Stimulated activated CD8-positive, alpha-beta memory T cell treated with anti-CD3 and anti-CD28 coated beads, Interleukin-4, amount 100 ng/mL, for 1 hour (primary cell): ENCODE measurements at places on chromosomes 1 and 21.

- DNase-seq = no peak
Measured at GRCh38 chr1:100358210-100358609, 5.9 kb downstream of the CDC14A start.

GRCh38 chr1:198879711-198880306 lies 241.0 kb downstream of the PTPRC start:
- DNase-seq = no peak

GRCh38 chr1:2326524-2326923 lies 64.8 kb downstream of the MORN1 start:
- DNase-seq = no peak

- no peak for DNase-seq
Measured at GRCh38 chr1:187326557-187326956, 497.8 kb downstream of the PLA2G4A start.

GRCh38 chr1:228510101-228510802 lies 23.1 kb downstream of the RNF187 start:
- no peak for DNase-seq

DNA sequence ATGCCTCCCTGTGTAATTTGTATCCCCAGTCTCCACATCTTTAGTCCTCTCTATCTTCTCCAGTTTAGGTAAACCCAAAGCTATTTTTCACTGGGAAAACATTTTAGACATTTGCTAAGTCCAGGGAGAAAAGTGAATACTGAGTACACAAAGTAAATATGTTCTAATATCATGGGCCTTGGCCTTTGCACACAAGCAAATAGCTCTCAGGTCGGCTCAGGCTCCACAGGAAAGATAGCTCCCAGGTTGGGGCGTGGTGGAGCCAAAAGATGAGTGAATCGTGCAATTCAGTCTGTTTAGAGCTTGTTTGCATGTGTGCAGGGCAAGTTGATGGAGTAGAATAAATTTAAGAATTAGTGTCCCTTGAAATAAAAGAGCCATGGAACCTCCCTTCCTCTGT lies 7.9 kb downstream of the RGSL1 start:
- no peak for DNase-seq

DNA sequence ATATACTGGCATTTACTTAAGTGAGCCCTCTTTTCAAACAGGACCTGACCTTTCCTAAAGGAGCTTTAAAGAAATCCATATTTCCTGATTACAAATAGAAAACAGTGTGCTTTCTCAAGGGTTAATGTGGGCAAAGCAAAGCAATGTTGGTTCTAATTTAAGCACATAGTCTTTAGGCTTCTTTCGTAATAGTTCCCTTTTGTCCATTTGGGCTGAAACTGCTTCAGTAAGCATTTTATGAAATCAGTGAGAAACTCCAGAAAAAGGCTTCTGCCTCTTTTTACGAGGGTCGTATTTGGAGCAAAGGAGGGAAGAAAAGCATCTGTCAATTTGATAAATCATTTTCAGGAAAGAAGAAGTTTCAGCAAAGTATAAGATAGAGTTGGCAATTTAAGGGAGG lies 331.2 kb downstream of the KIF26B start:
- DNase-seq = no peak

GRCh38 chr1:61132176-61132638 lies 49.8 kb downstream of the NFIA start:
- no peak for DNase-seq

DNA sequence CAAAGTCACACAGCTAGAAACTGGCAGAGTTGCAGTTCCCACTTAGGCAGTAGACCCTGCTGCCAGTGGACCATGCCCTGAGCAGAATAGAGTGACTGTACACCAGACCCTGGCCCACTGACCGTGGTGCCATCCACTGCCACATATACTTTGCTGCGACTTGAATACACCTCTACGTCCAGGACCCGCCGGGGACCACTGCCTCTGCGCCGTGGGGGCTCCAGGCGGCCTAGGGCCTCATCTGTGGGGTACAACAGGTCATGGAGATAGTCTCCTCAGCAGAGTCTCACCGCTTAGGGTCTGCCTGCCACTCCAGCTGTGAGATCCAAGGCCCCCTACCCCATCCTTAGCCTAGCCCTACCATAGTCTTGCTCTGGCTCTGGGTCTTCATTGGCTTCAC lies 1.6 kb downstream of the POMGNT1 start:
- DNase-seq = no peak

DNA sequence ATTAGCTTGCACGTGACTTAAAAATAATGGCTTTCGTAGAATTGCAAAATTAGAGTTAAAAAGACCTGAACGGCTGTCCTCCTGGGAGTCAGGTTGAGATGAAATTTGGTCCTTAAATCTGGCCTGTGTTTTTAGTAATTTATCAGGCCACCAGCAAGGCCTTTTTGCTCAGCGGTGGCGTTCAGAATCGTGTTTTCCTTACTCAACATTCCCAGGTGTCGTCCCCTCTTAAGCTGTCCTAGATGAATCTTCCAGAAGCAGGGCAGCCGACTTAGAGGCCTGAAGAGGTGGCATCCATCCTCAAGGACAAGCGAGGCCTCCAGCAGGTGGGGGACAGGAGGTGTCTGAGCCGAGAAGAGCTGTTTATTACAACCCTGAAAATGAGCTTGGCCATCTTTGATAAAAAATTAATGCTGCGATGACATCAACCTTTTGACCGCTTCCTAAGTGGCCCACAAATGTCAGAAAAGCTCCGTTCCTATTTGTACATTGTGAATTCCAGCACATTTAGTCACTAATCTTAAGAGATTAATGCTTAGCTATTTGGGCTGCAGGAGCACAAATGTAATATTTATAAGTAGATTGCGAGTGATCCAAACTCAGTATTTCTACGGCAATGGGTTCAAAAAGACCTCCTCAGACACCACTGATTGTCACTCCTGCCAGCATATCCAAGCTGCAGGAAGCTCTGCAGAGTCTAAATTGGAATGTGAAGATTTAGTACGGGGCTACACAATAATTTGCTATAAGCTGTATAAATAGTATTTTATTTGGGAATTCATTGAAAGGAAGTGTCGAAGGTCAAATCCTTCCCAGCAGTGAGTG lies 344.1 kb upstream of the VAMP3 start:
- no peak for DNase-seq

DNA sequence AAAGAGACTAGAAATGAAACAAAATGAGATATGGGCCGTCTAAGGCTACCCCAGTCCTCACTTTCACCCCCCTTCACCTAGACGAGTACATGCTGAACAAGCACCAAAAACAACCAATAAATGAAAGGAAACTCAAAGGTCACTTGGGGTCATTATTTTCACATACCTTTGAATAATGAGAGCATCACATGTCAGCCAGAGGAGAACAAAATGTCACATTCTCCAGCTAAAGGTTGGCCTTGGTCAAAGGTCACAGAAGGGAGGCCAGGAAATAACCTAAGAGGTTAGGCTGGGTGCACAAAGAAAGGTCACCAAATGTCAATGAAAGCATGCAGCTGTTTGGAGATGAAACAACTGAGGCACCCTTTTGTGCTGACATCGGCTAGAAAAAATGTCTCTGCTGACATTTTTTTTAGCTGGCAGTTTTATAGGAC lies 288.7 kb upstream of the USP25 start:
- no peak for DNase-seq

GRCh38 chr1:244137725-244138124 lies 86.6 kb downstream of the ZBTB18 start:
- no peak for DNase-seq

DNA sequence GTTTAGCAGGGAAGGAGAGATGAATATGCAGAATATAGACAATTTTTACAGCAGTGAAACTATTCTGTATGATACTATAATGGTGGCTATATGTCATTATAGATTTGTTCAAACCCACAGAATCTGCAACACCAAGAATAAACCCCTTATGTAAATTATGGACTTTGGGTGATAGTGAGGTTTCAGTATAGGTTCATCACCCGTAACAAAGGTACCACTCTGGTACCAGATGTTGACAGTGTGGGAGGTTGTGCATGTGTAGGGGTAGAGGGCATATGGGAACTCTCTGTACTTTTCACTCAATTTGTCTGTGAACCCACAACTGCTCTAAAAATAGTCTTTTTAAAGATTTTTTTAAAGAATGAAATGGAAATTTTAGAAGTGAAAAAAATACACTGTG lies 29.9 kb upstream of the PRDX6 start:
- no peak for DNase-seq

DNA sequence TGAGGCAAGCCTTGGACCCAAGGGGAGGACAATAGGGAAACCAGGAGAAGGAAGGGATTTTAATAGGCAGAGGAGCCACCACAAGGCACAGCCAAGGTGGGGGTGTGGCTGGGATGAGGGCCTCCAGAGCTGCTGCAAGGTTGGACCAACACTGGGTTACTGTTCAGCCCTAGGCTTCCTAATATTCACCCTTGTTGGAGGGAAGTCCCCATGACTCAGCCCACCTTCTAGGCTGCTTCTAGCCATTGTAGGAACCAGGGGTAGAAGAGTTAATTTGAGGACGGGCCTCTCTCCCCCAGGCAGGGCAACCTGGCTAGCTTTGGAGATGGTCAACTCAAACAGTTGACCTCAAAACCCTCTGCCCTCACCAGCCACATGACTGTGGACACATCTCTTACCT lies 59.5 kb downstream of the KCNN3 start:
- DNase-seq = no peak

- no peak for DNase-seq
Measured at GRCh38 chr1:27574001-27574781, 29.8 kb downstream of the AHDC1 start.

- no peak for DNase-seq
Measured at GRCh38 chr21:44695184-44695583, 1.8 kb upstream of the KRTAP10-12 start.

DNA sequence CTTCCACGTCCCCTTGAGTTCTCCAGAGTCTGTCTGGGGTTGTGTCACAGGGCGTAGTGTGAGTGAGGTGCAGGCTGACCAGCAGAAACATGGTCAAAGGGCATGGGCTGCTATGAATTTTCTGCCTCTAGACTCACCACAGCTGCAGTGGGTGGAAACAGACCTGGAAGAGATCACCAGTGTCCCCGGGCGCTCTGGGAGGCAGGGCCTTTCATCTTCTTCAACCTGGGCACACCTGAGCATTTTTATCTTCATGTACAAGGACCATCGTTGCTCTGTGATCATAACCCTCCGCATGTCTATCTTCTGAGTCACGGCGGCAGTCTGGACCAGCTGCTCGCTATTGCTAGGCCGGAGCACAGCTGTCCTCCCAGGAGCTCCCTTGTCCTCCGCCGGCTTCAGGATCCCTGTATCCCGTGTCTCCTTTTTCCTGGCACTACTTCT lies 29.6 kb downstream of the DEGS1 start:
- DNase-seq = no peak

DNA sequence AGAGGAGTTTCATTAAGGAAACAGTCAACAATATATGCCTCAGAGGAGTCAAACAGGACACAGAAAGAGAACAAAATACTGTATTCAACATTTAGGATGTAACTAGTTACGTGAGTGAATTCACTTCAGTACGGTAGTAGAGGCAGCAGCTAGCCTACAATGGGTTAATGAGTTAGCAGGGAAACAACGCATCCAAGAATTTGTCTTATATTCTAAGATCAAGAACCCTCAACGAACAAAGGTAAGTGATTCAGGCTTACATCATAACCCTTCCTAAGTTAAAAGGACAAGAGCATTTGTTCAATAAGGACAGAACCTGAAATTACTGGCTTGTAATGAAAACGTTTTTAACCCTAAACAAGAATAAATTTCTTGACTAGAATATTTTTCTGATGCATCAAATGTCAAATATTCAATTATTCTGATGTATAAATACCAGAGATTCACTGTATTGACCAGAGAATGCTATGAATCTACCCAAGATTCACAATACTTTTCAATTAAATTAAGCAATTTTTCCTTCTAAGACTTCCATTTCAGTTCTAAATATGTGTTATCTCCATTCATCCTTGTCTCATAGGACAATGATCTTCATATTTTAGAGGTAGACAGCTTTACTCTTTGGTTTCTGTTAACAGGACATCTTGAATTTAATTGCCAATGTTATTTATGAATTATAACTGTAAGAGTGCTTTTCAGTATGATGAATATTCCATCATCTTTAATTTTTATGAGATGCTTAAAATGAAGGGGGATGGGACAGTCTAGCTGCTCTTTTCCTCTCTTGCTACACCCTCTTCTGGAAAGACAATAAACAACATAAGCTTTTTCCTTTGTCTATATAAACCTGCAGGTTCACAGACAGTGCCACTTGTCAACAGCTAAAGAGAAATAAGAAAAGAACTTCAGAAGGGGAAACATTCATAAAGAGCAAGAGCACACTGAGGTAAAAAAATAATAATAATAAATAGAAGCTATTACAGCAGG lies 209.5 kb downstream of the SMYD3 start:
- DNase-seq = no peak

- no peak for DNase-seq
Measured at GRCh38 chr1:243394601-243395464, 139.0 kb downstream of the SDCCAG8 start.

GRCh38 chr1:210098356-210098755 lies 134.2 kb upstream of the SERTAD4 start:
- no peak for DNase-seq

DNA sequence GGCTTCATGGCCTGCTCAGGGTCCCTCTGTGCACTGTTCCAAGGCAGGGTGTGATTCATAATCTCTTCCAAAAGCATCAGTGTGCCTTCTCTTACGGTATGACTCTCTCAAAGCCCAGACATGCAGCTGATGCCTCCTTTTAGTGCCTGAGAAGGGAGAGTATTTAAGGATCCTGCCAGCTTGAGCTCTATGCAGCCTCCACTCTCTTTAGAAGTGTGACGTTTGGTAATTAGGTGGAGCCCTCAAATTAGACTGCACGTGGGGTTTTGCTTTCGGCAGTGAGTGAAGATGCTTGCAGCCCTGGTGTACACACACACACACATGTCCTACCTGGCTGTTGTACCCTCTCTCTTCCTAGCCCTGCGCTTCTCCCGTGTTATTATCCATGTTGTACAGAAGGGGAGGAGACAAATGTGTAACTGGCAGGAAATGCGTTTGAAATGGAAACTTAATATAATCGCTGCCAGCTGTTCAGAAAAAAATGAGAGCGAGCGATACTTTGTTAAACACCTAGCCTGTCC lies 2.6 kb upstream of the C1orf174 start:
- no peak for DNase-seq

- DNase-seq = peak; percentile 74
Measured at GRCh38 chr1:89358287-89358893, 5.5 kb upstream of the GBP6 start.

GRCh38 chr1:18458133-18459092 lies 22.3 kb upstream of the KLHDC7A start:
- no peak for DNase-seq

GRCh38 chr21:41589131-41589530 lies 81.2 kb upstream of the TMPRSS2 start:
- DNase-seq = no peak

GRCh38 chr1:18739897-18740296 lies 109.3 kb downstream of the PAX7 start:
- DNase-seq = no peak
